ENCODE measurements at places on chromosomes 2 and 18.
A peak's percentile ranks its signal among the peaks of the same experiment; 100 is the strongest.

DNA sequence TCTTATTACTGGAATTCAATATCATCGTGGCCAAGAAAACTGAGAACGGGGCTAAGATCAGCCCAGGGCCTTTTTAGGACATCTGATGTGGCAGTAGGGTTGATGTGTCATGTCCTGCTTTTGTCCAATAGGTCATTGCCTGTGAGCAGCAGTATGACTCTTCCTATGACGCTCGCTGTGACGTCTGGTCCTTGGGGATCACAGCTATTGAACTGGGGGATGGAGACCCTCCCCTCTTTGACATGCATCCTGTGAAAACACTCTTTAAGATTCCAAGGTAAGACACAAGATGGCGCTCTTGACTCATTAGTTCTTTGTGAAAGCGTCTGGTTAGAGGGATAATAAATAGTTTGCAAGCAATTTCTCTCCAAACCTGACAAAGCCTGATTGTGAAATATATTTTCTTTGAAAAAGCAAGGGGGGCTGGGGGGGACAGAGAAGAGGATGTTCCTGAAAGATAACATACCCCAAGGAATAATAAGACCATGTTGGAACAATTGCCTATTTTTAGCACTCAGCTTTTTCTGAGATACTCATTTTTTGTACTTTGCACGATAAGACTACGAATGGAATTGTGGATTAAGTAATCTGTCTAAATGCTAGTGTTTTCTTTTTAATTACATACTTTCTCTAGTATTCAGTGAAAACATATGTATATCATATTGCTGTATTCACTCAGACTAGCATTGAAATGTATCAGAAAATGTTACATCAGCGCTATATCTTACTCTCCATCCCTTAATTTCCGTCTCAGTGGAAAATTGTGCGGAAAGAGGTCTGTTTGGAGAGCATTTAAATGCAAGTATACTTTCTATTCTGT, 58.1 kb downstream of the MYO3B start:
- ATAC-seq: peak; percentile 50

DNA sequence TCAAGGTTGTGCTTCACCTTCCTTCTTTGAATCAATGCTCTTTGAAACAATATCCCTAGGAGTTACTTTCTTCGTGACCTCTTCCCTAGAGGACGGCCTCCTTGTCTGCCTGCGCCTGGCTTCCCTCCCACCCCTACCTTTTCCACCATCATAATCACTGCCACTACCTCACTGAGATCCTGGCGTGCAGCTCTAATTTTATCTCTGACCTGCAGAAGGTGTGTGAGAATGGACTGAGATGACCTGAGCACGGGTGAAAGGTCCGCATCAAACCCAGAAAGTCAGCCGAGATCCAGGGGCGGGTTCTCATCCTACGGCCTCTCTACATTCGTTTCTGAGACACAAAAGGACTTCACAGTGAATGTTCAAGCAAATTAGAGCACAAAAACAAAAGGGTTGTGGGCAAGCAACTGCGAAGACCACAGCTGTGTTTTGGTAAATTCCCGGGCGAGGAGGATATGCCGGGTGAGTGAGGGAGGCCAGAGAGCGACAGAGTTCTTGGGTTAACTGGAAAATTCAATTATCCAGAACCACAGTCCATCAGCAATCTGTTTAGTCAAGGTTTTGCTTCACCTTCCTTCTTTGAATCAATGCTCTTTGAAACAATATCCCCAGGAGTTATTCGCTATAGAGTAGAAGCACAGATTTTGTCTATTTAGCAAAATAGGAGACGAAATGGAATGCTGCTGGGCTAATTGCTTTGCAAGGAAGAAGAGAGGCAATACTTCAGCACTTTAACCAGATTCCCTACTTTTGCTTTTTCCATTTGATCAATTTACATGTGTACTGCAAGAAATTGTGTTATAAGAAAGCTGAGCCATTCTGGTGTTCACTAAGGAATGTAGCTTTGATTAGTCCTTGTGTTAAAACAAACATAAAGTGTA, 212.6 kb downstream of the ACKR3 start:
- ATAC-seq: no peak

DNA sequence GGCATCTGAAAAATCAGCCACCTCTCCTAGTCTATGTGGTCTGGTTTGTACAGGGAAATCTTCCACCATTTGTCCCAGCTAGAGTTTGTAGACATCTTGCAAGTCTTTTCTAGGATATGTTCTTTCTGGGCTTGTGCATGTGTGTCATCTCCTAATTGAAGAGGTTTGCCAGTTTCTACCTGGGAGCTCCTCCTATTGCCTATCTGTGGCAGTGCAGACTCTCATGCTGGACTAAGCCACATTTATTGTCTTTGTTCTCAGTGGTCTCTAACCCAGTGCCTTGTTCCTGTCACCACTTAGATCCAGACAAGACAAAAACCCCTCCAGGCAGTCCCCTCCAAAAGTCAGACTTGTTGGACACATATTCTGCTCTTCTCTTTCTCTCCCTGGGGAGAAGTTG, 72.0 kb upstream of the MRPS9 start:
- no peak for ATAC-seq

- ATAC-seq: no peak
These were observed 23.5 kb downstream of the MARCHF4 start for GRCh38 chr2:216348756-216349308.

- ATAC-seq: peak; percentile 69
These were observed 39.1 kb downstream of the ATOH8 start for GRCh38 chr2:85792783-85793441.

DNA sequence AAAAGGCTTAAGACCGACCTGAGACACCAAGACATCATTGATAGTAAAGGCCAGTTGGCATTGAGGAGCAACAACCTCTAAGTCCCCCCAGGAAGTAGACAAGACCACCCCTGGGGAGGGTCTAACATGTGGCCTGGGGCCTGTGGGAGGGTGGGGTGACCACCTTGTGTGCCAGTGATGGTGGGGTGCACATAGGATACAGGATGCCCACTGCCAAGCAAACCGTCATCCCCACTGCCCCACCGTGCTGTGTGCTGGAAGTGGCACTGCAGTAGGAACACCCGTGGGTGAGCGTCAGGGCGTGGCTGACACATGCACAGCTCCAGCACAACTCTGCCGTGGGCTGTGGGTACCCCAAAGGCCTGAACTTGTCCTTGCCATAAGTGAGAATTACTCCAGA, 84.3 kb upstream of the LGALSL start:
- ATAC-seq: no peak

GRCh38 chr2:216231867-216232266, 122.7 kb downstream of the XRCC5 start:
- ATAC-seq: no peak

DNA sequence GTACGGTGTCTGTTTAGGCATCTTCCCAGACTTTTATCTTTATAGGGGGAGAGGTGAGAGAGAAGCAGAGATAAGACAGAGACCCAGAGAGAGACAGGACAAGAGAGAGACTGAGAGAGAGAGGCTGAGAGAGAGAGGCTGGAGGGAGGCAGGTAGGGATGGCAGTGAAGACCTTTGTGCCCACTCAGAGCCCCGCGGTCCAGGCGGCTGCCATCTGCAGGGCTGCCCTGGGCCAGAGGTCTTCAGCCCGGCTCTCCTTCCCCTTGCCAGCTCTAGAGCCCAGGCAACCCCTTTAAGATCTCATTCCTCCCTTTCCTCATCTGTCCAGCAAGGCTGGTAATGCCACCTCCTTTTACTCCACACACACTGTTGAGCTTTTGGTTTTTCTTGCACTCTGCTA, 610.0 kb downstream of the GALR1 start:
- ATAC-seq: no peak

DNA sequence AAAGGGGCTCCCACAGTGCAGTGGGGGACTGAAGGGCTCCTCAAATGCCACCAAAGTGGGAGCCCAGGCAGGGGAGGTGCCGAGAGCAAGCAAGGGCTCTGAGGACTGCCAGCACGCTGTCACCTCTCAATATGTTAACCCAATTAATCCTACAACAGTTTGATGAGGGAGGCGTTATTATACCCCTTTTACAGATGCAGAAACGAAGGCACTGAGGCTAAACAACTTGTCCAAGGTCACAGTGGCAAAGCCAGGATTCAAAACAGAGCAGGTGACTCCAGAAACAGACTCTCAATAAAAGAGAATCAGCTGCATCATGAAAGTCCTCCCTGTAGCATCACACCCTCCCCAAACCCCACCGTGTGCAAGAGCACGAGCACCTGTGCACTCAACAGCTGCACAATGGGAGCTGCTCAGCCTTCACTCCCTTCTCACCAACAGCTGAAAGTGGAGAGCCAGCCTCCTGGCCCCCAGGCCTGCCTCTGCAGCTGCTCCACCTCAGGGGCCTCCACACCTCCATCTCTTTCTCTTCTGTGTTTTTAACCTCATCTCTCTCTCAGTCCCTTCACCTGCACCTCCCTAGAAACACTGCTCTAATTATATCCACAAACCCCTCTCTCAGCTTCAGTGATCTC, 8.1 kb downstream of the NPC1 start:
- ATAC-seq: no peak

DNA sequence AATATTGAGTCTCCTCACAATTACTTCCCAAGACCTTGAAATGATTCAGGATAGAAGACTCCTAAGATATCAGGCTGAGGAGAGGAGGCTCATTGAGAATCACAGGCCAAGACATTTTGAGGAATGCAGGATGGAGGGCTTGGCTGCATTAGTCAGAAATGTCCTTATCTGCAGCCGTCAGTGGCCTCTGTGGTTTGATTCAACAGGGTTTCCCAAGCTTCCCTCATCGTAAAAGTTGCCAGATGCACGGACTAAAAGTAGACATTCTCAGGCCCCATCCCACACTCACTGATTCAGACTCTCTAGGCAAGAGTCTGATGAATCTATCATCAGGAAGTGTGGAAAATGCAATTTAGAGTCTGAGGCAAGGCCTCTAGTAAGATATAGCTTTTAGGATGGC, 34.0 kb upstream of the TMEM178A start:
- peak; percentile 22 for ATAC-seq

Measured in gastroesophageal sphincter (tissue), 4 donors.